Dermis blood vessel endothelial cell (primary cell): ENCODE measurements at places on chromosomes 2 and 18. TPM values are rescaled to one million over a fixed set of nuclear protein-coding genes. Genes with fewer than 3 reads are reported as not detected.

DOCK10 gene
- 4.1 and 5.3 TPM in 2 replicates for total RNA-seq

VWA3B gene
- total RNA-seq: not detected in 2 replicates

SOWAHC gene
- 11.1 and 14.3 TPM in 2 replicates for total RNA-seq

IKZF2 gene
- total RNA-seq: 0.68 and 1.6 TPM in 2 replicates

GPBAR1 gene
- total RNA-seq: not detected in 2 replicates

HOXD10 gene
- 7.7 and 15.2 TPM in 2 replicates for total RNA-seq

TLX2 gene
- total RNA-seq: 0.17 TPM in 1 of 2 replicates, not detected in the other

CDH19 gene
- not detected in 2 replicates for total RNA-seq

SKA1 gene
- total RNA-seq: 4.6 and 18.0 TPM in 2 replicates

CDH2 gene
- total RNA-seq: 1.8 and 1.9 TPM in 2 replicates

ACAA2 gene
- total RNA-seq: 27.4 and 40.7 TPM in 2 replicates

CCDC102B gene
- total RNA-seq: 15.1 and 20.3 TPM in 2 replicates

ABCB11 gene
- under 0.01 and 0.09 TPM in 2 replicates for total RNA-seq

CYRIA gene
- 33.7 and 40.5 TPM in 2 replicates for total RNA-seq

PDIA6 gene
- total RNA-seq: 472 and 738 TPM in 2 replicates

DSEL gene
- total RNA-seq: 9.2 and 10.6 TPM in 2 replicates

KCNG2 gene
- 0.51 and 0.93 TPM in 2 replicates for total RNA-seq

PDCD1 gene
- total RNA-seq: not detected in 2 replicates

SDC1 gene
- 1.4 and 1.7 TPM in 2 replicates for total RNA-seq

UGT1A4 gene
- 0.09 TPM in 1 of 2 replicates, not detected in the other for total RNA-seq

GREB1 gene
- total RNA-seq: 0.17 and 0.33 TPM in 2 replicates

TMEM37 gene
- 0.05 and 0.51 TPM in 2 replicates for total RNA-seq

AQP12B gene
- not detected in 2 replicates for total RNA-seq

NEU2 gene
- total RNA-seq: not detected in 2 replicates

LIMS4 gene
- total RNA-seq: 40.1 and 53.6 TPM in 2 replicates

ZNF396 gene
- total RNA-seq: 0.51 and 0.79 TPM in 2 replicates

TMEM169 gene
- total RNA-seq: 0.37 and 0.85 TPM in 2 replicates

GPR39 gene
- total RNA-seq: under 0.01 TPM in 1 of 2 replicates, not detected in the other

SLC5A6 gene
- 52.8 and 58.4 TPM in 2 replicates for total RNA-seq

RAX gene
- total RNA-seq: not detected in 2 replicates

TFPI gene
- total RNA-seq: 1,082 and 1,146 TPM in 2 replicates

ALPG gene
- 0.05 TPM in 1 of 2 replicates, not detected in the other for total RNA-seq

SEPTIN10 gene
- total RNA-seq: 149 and 179 TPM in 2 replicates

FTCDNL1 gene
- 0.23 and 1.7 TPM in 2 replicates for total RNA-seq

CTAGE1 gene
- not detected in 2 replicates for total RNA-seq

MAT2A gene
- 64.3 and 89.6 TPM in 2 replicates for total RNA-seq

RTP5 gene
- not detected in 2 replicates for total RNA-seq

TET3 gene
- total RNA-seq: 7.0 and 8.7 TPM in 2 replicates

HAAO gene
- total RNA-seq: not detected in 2 replicates
